ENCODE measurements at places on chromosomes 3 and 15.

DNA sequence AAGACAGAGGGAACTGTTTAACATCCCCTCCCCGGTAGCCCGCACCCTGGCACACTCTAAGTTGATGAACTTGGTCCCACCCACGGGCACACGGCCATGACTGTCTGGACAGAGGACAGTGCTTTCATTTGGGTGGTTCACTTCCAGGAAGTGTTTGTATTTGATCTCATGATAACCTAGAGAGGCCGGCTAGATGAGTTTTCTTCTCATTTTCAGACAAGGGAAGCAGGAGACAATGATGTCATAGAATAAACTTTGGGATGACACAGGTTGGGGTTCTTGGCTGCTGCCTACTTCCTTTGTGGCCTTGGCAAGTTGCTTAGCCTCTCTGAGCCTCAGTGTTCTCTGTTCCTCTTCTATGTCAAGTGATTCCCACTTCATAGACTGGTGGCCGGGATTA lies 16.1 kb upstream of the LYSMD4 start:
- no peaks in the 10 kb centered on the region for H3K4me1 ChIP-seq
- no peaks in the 10 kb centered on the region for H3K36me3 ChIP-seq
- H3K27me3 ChIP-seq, result no peaks in the 10 kb centered on the region
- no peak overlapping the region for H3K27ac ChIP-seq

DNA sequence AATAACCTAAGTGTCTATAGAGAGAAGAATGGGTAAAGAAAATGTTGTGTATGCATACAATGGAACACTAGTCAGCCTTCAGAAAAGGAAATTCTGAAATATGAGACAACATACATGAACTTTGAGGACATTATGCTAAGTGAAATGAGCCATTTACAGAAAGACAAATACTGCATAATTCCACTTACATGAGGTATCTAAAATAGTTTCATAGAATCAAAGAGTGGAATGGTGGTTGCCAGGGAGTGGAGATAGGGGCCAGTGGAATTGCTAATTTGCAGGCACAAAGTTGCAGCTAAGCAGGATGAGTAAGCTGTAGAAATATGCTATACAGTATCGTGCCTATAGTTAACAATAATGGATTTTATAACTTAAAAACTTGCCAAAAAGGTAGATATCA lies 779.6 kb upstream of the ARPP21 start:
- no peak overlapping the region for H3K4me3 ChIP-seq
- no peak overlapping the region for H3K27ac ChIP-seq
- H3K27me3 ChIP-seq, result no peaks in the 10 kb centered on the region
- no peaks in the 10 kb centered on the region for H3K4me1 ChIP-seq
- no peak for DNase-seq

GRCh38 chr3:58731673-58732072 lies 65.1 kb upstream of the FAM3D start:
- DNase-seq, result peak; percentile 38
- no peaks in the 10 kb centered on the region for H3K36me3 ChIP-seq
- no peak overlapping the region for H3K4me3 ChIP-seq
- no peaks in the 10 kb centered on the region for H3K27me3 ChIP-seq
- no peak overlapping the region for H3K27ac ChIP-seq

DNA sequence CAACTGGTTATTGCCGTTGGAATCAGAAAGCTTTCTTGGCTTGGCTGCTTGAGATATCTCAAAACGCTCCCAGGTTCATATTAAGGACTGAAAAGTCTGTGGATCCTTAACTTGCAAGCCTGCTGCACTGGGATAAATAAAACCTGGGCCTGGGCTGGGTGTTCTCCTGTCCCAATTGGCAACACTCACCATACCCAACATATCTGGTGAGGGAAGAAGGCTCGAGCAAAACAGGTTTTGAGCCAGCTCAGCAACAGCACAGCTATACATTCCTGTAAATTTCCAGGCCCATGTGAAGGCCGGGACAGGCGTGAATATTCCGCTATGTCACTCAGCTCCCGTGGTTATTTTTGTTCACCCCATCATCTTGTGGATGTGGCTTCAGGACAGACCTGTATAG lies 169.0 kb upstream of the BCL6 start:
- H3K4me3 ChIP-seq, result no peak overlapping the region
- H3K36me3 ChIP-seq, result no peaks in the 10 kb centered on the region
- peak overlapping the region; percentile 15 for H3K27ac ChIP-seq
- DNase-seq, result no peak

GRCh38 chr15:40029979-40030893 lies 8.7 kb downstream of the SRP14 start:
- H3K36me3 ChIP-seq, result peaks cover 99% of the 10 kb centered on the region
- no peak for DNase-seq
- peak overlapping the region; percentile 22 for H3K27ac ChIP-seq
- H3K4me3 ChIP-seq, result no peak overlapping the region
- no peaks in the 10 kb centered on the region for H3K27me3 ChIP-seq
